Erythroblast (primary cell): ENCODE measurements at places on chromosomes 2 and 18.

DNA sequence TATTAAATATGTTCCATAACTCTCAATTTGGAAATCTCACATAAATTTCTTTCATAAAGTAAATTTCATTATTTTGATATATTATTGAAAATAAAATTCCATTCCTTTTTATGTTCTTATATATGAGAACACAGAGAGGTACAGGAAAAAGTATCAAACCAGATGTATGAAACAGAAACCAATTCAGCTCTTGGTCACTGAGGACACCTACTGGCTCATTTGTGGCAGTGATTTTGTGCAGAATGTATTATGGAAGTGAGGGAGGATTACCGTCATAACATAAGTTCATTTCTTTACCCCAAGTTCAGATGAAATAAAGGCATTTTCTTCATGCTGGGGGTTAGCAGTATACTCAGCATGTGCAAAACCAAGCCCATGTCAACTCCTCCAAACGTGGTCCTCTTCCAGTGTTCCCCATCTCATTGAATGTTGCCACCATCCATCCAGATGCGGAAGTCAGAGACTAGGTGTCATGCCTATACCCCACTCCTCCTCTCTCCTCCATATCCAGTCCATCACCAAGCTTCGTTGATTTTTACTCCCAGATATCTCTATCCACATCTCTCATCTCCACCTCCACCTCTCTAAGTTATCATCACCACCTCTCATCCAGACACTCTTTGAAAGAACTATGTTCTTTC is 41.7 kb upstream of the MALL start:
- DNase-seq: peak; percentile 37

GRCh38 chr2:26619521-26619951 is 21.6 kb downstream of the CIB4 start:
- no peak for DNase-seq

DNA sequence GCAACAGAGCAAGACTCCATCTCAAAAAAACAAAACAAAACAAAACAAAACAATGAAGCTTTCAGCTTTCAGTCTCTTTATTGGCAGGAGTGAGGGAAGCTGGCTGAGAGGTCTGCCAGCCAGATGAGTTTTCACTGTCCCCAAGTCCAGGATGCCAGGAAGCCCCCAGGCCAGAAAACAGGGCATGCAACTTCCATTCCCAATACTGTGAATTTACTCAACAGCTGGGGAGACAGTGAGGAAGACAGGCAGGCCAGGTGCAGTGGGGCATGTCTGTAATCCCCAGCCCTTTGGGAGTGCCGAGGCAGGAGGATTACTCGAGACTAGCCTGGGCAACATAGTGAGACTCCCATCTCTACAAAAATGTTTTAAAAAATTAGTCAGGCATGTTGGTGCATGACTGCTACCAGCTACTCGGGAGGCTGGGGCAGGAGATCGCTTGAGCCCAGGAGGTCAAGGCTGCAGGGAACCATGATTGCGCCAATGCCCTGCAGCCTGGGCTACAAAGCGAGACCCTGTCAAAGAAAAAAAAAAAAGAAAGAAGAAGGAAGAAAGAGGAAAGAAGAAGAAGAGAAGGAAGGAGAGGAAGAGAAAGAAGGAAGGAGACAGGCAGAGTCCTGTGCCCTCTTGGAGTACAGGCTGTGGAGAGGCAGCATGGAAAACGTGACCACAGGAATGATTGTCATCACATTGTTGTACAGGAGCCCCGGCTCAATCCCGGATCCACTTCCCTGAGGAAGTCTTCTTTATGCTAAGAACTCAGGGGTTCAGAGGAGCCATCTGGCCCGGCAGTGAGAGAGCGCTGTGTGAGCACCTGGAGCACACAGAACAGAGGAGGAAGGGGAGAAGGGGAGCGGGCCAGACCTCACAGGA is 29.2 kb upstream of the POMC start:
- no peak for DNase-seq

- DNase-seq: no peak
These were observed 1229.0 kb upstream of the NRXN1 start for GRCh38 chr2:52260904-52261303.

- DNase-seq: no peak
These were observed 48.8 kb downstream of the ALPK2 start for GRCh38 chr18:58580078-58580477.
